ENCODE measurements at places on chromosomes 3 and 15.

DNA sequence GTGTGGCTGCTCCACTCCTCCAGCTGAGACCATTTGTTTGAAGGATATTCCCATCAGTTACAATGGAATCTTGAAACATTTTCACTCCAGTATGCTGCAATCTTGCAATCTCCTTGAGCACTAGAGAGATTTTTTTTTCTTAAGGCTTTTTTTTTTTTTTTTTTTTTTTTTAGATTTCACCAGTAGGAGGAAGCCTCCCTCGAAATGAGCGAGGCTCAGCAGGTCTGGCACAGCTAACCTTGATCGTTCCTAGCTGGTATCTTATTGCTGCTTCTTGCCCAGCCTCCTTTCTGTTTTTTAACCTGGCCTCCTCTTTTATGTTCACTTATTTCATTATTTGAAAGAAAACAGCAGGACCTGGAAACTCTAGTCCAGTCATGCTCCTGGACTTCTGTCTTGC is 48.1 kb downstream of the RAP2B start:
- peak; percentile 32 for DNase-seq

GRCh38 chr3:178129109-178129508 is 407.1 kb upstream of the KCNMB2 start:
- DNase-seq: no peak

DNA sequence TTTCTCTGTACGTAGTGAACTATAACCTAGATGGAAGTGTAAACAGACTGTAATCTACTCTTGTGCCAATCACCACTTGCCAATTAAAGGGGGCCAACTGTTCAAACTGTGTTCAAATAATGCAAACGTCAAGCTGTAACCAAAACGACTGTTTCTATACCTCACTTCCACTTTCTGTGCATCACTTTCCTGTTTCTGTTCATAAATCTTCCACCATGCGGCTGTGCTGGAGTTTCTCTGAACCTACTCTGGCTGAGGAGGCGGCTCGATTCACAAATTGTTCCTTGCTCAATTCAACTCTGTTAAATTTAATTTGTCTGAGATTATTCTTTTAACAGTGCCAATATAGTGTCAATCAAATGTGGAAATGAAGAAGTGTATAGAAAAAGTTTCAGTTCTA is 206.7 kb upstream of the TBC1D5 start:
- no peak for DNase-seq

- peak; percentile 77 for DNase-seq
These were observed 40.6 kb downstream of the DPP8 start for GRCh38 chr15:65476903-65477302.

DNA sequence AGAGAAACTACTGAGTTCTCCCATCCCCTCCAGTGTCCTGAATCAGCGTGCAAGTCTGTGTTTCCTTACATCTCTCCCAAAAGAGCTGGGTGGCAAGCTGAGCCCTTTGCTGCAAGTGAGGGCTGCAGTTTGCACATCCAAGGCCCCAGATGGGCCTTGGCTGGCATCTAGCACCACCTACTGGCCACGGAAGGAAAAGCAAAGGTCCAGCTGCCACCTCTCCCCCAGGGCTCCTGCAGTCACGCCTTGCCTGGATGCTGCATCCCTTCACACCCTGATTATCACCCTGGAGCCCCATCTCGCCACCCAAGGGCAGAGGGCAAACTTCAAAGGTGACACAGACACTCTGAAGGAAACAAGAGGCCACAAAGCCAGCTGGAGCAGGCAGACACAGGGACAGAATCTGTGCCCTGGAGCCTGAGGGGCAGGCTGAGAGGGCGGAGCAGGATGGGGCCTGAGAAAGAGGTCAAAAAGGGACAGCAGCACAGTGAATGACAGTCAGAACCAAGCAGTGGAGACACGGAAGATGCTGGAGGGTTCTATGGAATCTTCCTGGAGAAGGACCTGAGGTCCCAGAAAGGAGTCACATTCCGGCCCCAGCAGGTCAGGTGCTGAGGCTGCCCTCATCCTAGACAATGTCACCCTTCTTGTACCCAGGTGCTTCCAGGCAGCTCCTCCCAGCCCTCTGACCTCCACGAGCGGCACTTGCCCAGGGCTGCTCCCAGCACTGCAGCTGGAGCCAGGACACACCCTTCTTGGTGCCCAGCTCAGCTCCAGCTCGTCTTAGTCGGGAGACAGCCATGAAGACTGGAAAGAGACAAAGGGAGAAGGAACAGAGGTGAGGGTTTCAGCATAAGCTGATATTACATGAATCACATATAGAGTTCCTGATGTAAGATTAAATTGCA is 18.3 kb upstream of the NTRK3 start:
- peak; percentile 53 for DNase-seq

DNA sequence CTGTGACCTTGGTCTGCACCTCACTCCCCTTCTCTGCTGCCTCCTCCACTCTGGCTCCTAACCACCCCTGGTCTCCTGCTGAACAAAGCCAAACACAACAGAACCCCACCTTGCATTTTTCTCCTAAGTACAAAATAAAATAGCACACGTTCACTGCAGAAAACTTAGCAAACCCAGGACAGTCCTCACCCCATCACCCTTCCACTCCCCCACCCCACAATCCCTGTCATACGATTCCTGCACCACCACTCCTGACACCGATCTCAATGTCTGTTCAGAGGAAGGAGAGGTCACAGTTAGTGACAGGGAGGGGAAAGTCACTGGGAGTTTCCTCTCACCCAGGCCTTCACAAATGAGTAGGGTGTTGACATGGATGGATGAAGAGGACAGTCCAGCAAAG is 4.2 kb downstream of the VPS33B start:
- DNase-seq: no peak

- DNase-seq: peak; percentile 63
These were observed 506 bp upstream of the ATP1B3 start for GRCh38 chr3:141875893-141876380.

DNA sequence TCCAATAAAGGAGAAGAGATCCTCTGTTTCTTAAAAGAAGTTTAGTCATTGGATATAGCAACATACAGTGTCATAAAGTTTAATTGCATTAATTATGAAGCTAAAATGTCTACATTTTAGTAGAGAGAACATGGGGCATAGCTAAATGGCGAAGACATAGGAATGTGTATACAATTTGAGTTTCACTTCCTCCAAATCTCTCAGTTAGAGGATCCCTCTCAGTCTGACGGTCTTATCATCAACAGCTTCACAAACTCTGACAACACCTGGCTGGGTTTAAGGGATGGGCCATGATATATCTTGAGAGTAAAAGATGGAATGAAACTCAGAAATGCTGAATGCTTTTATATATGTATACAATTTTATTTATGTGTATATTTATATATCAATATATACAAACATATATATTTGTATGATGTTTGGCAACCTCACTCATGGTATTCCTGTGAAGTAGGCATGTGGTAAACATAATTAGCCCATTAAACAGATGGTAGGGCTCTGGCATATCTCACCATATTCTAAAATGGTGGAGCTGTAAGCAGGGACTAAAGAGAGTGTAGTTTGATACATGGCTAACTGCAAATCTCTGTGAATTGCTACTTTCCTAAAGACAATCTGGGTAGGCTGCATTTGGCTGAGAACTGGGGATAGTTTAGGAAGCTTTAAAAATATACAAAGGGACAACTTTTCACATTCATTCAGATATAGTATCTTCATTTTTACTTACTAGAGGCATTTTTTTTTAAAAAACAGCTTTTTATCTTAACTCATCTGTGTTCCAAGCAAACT is 111.6 kb downstream of the TIGIT start:
- DNase-seq: no peak

GRCh38 chr15:27797765-27798164 is 301.4 kb downstream of the OCA2 start:
- DNase-seq: no peak

- DNase-seq: peak; percentile 34
These were observed 33.9 kb downstream of the PIK3CA start for GRCh38 chr3:179181993-179182551.

DNA sequence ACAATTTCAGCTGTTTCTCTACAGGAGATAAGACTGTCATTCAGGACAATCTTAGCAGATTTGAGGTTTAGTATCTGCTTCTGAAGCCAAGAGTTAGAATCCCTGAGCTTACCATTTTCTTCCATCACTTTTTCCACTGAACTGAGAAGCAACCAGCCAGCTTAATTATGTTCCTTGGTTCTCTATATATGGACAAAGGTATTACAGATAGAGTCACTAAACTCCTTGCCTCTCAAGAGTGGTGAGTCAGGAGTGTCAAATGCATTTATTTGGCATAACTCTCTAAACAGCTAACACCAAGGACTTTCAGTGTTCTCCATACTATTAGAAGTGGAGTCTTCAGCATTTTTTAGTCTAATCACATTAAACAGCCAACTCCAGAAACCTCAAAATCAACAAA is 239.3 kb downstream of the ALCAM start:
- peak; percentile 78 for DNase-seq

GRCh38 chr15:77964193-77964592 is 113.3 kb downstream of the TBC1D2B start:
- DNase-seq: no peak

DNA sequence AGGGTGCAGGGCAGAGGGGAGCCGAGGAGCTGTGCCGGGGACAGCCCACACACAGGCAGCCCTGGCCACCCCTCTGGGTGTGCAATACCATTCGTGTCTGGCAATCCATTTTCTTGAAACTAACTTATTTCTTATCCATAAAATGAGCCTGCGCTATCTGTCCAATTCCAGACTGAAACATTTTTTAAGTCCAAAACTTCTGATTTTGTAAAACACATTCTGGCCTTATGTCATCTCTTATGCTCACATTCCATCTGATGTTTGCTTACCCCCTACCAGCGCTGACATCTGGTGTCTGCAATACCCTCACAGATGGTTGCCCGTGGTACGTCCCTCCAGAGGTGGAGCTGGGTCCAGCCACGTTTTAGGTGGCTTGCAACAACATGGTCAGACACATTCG is 31.8 kb downstream of the PCSK6 start:
- DNase-seq: no peak

DNA sequence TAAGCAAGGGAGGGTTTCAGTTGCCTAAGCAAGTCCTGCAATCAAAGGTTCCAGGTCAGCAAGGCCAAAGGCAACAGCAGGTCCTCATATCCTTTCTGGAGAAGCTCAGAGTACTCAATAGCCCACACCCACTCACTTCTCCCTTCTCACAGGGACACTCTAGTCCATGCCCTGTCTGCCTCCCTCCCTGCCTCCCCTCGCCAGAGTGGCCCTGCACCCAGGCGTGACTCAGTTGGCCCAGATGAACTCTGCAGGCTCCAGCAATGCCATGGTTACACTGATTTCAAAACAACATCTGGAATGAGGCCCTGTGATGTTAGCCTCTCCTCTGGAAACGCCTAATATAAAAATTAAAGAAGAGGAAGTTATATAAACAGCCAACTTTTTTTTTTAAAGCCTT is 32.9 kb downstream of the IL16 start:
- DNase-seq: no peak

GRCh38 chr3:40623567-40623966 is 98.8 kb downstream of the ZNF621 start:
- no peak for DNase-seq

GRCh38 chr15:61318301-61318700 is 89.2 kb upstream of the RORA start:
- DNase-seq: no peak

GRCh38 chr3:187125319-187126031 is 13.8 kb downstream of the RPL39L start:
- DNase-seq: no peak

GRCh38 chr15:67077641-67078215 is 12.3 kb downstream of the SMAD3 start:
- no peak for DNase-seq

DNA sequence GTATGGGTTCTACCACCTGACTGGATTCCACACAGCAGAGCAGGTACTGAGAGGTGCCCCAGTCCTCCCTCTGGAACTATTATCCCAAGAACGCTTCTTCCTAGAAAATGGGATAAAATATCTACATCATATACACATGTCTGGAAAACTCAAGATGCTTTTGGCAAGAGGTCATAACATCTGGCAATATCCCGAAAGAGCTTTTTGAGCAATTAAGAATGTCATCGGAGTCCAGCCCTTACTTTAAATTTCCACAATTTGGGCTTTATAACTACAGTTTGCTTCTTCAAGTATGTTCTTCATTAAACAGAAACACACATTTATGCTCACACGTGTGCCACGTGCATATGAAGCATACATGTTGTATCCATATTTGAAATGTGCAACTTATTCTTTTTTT is 365.9 kb upstream of the THBS1 start:
- DNase-seq: peak; percentile 64
